CD4-positive, alpha-beta T cell treated with Interleukin-15 for 1 hour (primary cell): ENCODE measurements at places on chromosomes 13 and 19.

- no peak for DNase-seq
These were observed 14.0 kb upstream of the CRTC1 start for GRCh38 chr19:18669524-18669817.

- no peak for DNase-seq
These were observed 144.4 kb downstream of the DIAPH3 start for GRCh38 chr13:60019119-60019993.

GRCh38 chr19:34664870-34665269 lies 12.1 kb downstream of the SCGB2B2 start:
- no peak for DNase-seq

- no peak for DNase-seq
These were observed 66.1 kb upstream of the ANKRD10 start for GRCh38 chr13:110980921-110981320.

- no peak for DNase-seq
These were observed 19.3 kb downstream of the AP1M1 start for GRCh38 chr19:16216744-16217670.

GRCh38 chr19:50198431-50199258 lies 4.8 kb upstream of the MYH14 start:
- no peak for DNase-seq

GRCh38 chr13:113938246-113938645 lies 35.6 kb downstream of the C13orf46 start:
- DNase-seq, result no peak

- DNase-seq, result no peak
These were observed 7.7 kb downstream of the DIS3 start for GRCh38 chr13:72774019-72774418.

DNA sequence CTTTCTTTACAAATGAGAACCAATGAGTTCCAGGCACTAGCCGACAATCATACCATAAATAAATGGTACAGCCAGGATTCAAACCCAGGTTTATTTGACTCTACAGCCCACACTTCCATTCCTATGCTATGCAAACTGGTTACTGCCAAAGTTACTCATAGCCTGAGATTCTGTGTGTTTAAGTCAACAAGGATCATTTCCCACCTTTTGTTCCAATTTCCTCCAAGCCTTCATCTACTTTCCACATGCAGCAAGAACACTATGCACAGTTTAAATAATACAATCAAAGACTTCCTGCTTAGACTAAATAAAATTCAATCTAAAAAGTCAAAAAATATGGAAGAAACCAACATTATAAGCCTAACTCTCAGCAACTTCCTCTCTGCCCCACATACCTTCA lies 59.2 kb upstream of the KLF12 start:
- no peak for DNase-seq

GRCh38 chr19:14475251-14476073 lies at the start of gene PTGER1:
TSS of gene PTGER1 (minus strand) at chr19:14475354. CDS start at chr19:14474320, 1,034 bp downstream.
- no peak for DNase-seq

- no peak for DNase-seq
These were observed 15.2 kb downstream of the ZSCAN5C start for GRCh38 chr19:56217039-56217949.
